ENCODE measurements at places on chromosomes 3 and 15.

- DNase-seq: no peak
Observed at GRCh38 chr3:12302564-12302963, 13.7 kb downstream of the PPARG start.

GRCh38 chr3:125054449-125055329 lies 1.1 kb downstream of the HEG1 start:
- DNase-seq: no peak

DNA sequence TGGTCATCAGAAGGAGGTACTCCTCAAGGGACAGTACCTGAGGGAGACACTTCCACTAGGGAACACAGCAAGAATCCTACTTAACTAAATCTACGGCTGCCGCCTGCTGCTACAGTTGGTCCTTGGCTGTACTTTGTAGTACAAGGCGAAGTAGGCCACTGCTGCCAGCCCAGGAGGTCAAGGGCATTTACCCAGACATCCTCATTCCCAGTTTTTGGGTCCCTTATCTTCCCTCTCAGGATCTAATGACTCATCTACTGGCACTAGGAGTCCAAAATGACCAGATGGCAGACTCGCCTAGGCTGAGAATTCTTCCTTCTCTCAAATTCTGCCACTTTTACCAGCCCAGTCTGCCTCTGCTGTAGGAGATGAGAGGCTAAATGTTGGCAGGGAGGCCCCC lies 27.1 kb upstream of the LAMP3 start:
- DNase-seq: no peak

DNA sequence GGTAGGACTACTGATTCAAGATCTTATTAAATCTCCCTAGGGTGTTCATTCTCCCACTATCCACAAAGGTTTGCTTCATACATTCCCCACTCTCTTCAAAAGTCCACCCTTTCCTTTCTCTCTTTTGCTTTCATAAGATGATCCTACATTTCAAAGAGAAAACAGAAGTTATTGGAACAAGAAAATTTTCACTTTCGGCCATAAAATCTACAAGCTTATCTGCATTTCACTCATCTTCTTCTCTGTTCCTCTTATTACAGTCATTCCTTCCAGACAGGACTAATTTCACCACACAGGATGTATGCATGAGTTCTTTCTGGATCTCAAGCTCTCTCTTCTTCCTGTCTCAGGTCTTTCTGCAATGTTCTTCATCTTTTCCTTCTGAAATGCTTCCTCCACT lies 238.7 kb downstream of the ISL2 start:
- DNase-seq: no peak

DNA sequence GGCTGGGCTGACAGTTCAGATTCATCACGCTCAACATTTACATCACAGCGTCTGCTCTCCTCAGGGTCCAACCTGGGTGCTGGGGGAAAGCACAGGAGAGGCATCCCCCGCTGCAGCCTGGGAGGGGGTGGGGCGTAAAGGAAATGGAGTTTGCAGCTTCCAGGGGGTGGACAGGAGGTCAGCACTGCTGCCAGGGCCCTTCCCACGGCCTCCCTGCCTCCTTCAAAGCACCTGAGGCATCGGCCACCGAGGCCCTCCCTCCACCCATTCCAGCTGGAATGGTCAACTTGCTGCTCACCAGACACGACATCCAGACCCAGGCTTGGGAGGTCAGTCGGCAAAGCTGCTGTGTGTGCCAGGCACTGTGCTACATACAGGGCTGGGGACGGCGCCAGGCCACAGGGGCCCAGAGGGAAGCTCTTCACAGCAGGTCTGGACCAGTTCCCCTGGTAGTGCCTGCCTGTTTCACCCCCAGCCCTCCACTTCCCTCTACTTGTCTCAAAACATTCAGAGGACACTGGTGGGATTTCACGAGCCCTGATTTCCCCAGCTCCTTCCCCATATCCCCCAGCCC lies 120.7 kb downstream of the ANP32A start:
- no peak for DNase-seq

DNA sequence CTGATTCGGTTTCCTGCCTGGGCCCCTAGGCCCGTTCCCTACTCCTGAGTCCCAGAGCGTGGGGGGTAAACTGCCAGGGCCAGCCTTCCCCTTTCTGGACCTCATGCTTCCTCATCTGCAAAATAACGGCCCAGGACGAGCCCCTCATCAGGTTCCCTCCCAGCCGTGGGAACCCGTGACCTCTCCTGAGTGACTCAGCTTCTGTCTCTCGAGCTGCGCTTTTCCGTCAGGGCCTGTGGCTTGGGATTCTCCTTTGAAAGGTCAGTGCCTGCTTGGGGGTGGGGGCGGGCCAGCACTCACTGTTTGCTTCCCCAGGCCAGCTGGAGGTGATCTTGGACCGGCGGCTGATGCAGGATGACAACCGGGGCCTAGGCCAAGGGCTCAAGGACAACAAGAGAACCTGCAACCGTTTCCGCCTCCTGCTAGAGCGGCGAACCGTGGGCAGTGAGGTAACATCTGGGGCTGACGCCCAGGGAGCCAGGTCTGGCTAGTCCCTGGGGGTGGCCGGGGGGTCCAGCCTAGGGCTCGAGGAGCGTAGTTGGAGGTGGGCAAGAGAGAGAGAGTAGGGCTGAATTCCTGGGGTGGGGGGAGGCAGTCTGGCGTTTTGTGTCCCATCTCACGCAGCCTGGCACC lies 12.8 kb downstream of the MAN2A2 start:
- DNase-seq: peak; percentile 53

All from transverse colon (tissue), 4 donors.